ENCODE measurements at places on chromosomes 13 and 19. TPM values are rescaled to one million over a fixed set of nuclear protein-coding genes. Genes with fewer than 3 reads are reported as not detected.

DCT gene
- 0.43 TPM for total RNA-seq

ACER1 gene
- not detected for total RNA-seq

VSTM1 gene
- total RNA-seq, result not detected

HMGB1 gene
- 735 TPM for total RNA-seq

FBN3 gene
- total RNA-seq, result 12.8 TPM

NAA16 gene
- 43.0 TPM for total RNA-seq

AP1M2 gene
- not detected for total RNA-seq

CLC gene
- total RNA-seq, result not detected

GRCh38 chr13:42102961-42103865 lies 54.8 kb downstream of the DGKH start:
- peaks cover 7% of the 10 kb centered on the region for H3K36me3 ChIP-seq
- DNase-seq, result no peak
- H3K4me1 ChIP-seq, result peaks cover 23% of the 10 kb centered on the region
- H3K4me3 ChIP-seq, result no peak overlapping the region
- H3K27ac ChIP-seq, result no peak overlapping the region

GRCh38 chr13:20360041-20360491 lies 127.9 kb upstream of the GJB6 start:
- DNase-seq, result no peak
- no peaks in the 10 kb centered on the region for H3K27me3 ChIP-seq
- no peaks in the 10 kb centered on the region for H3K36me3 ChIP-seq
- no peak overlapping the region for H3K27ac ChIP-seq
- H3K4me3 ChIP-seq, result no peak overlapping the region

- peaks cover 4% of the 10 kb centered on the region for H3K27me3 ChIP-seq
- no peak overlapping the region for H3K27ac ChIP-seq
- H3K4me3 ChIP-seq, result no peak overlapping the region
- H3K4me1 ChIP-seq, result peaks cover 8% of the 10 kb centered on the region
- DNase-seq, result no peak
- no peaks in the 10 kb centered on the region for H3K36me3 ChIP-seq
These were observed 1.8 kb downstream of the TNFAIP8L1 start for GRCh38 chr19:4641132-4641531.

DNA sequence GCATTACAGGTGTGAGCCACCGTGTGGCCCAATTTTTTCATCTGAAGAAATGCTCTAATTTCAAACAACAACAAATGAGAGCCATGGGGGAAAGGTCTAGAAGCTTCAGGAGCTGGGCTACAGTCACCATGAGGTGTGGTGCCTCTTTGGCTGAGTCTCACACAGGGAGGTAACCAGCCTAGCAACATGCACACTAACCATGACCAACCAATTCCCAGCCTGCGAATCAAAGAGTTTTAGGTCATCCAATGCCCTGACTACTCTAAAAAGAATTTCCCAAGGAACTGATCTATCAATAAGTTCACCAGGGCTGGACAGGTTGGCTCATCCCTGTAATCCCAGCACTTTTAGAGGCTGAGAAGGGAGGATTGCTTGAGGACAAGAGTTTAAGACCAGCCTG lies 29.9 kb downstream of the PBX4 start:
- DNase-seq, result no peak
- H3K4me1 ChIP-seq, result peaks cover 7% of the 10 kb centered on the region
- H3K4me3 ChIP-seq, result no peak overlapping the region
- H3K27ac ChIP-seq, result no peak overlapping the region

DNA sequence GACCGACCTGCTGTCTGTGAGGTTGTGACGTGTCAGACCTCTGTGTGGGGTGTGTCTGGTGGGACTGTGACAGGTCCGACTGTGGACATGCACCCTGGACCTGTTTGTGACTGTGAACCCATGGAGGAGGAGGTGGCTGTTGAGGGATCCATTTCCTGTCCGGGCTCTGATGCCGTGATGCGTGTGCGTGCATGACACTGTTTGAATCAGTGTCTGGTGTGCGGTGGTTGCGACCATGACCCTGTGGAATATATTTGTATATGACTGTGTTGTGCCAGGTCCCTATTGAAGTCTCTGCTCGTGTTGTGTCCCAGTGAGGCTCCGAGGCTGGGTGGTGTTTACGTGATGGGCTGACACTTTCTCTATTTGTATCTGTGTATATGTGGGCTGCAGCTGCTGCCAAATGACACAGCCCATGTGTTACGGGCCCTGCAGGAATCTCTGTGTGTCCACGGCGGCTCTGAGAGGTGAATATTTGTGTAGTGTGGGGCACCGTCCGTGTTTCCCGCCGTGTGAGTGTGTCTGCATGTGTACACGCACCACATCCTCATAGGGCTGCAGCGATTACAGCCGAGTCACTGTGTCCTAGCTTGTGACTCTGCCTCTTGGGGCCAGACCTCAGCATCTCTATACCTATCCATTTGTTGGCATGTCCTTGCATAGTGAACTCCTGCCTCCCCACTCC lies 18.3 kb downstream of the CCDC97 start:
- no peak for DNase-seq
- H3K4me1 ChIP-seq, result peaks cover 39% of the 10 kb centered on the region
- no peak overlapping the region for H3K27ac ChIP-seq
- peaks cover 36% of the 10 kb centered on the region for H3K27me3 ChIP-seq
- H3K4me3 ChIP-seq, result peak overlapping the region; percentile 65

- no peaks in the 10 kb centered on the region for H3K4me1 ChIP-seq
- H3K27ac ChIP-seq, result no peak overlapping the region
- no peaks in the 10 kb centered on the region for H3K36me3 ChIP-seq
- H3K27me3 ChIP-seq, result no peaks in the 10 kb centered on the region
- no peak for DNase-seq
These were observed 532.4 kb upstream of the SGCG start for GRCh38 chr13:22648320-22648801.

DNA sequence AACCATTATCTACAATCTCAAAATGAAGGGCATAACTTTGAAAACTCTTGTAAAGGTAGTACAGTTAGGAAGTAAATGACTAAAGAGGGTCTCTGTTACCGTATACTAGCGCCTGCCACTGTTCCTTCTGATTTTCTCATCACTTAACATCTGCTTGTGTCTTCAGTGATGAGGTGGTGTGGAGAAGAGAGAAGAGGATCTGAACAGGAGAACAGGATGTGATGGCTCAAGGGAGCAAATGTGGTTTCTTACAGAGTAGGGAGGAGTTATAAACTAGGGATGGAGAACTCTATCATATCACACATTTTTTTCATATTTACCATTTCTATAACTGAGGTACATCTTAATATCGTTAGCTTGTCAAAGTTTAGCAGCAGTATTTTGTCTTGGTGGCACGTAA lies 1.1 kb downstream of the KCTD4 start:
- H3K36me3 ChIP-seq, result peaks cover 2% of the 10 kb centered on the region
- DNase-seq, result no peak
- H3K4me3 ChIP-seq, result no peak overlapping the region
- no peaks in the 10 kb centered on the region for H3K4me1 ChIP-seq
- H3K27me3 ChIP-seq, result no peaks in the 10 kb centered on the region
- H3K27ac ChIP-seq, result no peak overlapping the region

- peak within 1 kb of the TSS; percentile 82 for H3K4me3 ChIP-seq
- peak; percentile 22 for DNase-seq
- peaks cover 22% of the 10 kb centered on the region for H3K27me3 ChIP-seq
These were observed at the start of gene GRK1 for GRCh38 chr13:113666951-113667701. GRK1 (plus strand) TSS chr13:113667219; CDS start chr13:113667387, 168 bp downstream.

DNA sequence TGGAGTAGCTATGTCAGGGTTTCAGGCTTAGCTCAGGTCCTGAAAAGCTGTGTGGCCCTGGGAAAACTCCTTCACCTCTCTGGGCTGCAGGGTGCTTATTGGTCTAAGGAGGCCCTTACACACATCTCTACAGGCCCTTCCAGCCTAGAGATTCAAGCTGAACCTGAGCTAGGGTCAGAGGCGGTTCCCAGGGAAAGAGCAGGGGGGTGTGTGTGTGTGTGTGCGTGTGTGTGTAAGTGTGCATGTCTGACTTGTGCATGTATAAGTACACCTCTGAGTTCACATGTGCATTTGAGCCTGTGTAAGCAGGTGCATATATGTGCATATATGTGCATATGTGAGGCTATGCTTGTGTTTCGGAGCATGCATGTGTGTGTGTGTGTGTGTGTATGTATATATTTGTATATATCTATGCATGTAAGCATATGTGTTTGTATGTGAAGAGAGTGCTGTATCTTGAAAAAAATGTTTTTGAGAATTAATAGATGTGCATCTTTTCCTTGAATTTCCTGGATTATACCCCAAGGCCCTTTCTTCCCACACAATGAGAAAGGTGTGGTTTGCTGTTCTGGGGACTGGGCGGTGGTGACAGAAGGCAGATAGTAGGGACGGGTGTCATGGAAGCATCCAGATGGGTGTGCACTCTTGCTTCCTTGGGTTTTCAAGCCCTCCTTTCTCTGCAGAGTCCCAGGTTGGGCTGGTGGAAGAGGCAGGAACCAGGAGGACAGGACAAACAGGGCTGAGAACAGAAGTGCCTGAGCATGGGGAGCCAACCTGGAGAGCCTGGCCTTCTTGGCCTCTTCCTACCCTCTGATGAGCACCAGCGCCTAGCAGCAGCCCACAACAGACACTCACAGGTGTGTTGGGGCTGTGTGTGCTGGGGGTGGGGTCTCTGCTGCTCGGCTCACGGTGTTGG lies 150.3 kb upstream of the TSHZ3 start:
- H3K4me3 ChIP-seq, result no peak overlapping the region
- peaks cover 4% of the 10 kb centered on the region for H3K27me3 ChIP-seq
- no peaks in the 10 kb centered on the region for H3K36me3 ChIP-seq
- no peak for DNase-seq
- H3K4me1 ChIP-seq, result no peaks in the 10 kb centered on the region

DNA sequence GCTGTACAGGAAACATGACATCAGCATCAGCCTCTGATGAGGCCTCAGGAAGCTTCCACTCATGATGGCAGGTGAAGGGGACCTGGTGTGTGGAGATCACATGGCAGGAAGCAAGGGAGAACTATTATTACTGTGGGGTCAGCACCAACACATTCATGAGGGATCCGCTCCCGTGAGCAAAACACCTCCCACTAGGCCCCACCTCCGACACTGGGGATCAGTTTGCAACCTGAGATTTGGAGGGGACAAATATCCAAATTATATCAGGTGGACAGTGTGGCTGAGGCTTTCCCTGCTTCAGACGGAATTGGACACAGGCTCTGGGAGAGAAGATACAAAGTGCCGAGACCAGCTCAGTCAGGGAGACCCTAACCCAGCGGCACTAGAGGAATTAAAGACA lies 5.7 kb upstream of the ZNF792 start:
- no peak for DNase-seq
- no peak overlapping the region for H3K27ac ChIP-seq
- H3K36me3 ChIP-seq, result peaks cover 2% of the 10 kb centered on the region

- peaks cover 4% of the 10 kb centered on the region for H3K27me3 ChIP-seq
- DNase-seq, result no peak
- H3K27ac ChIP-seq, result no peak overlapping the region
These were observed 204.4 kb downstream of the MZT1 start for GRCh38 chr13:72523049-72523448.

DNA sequence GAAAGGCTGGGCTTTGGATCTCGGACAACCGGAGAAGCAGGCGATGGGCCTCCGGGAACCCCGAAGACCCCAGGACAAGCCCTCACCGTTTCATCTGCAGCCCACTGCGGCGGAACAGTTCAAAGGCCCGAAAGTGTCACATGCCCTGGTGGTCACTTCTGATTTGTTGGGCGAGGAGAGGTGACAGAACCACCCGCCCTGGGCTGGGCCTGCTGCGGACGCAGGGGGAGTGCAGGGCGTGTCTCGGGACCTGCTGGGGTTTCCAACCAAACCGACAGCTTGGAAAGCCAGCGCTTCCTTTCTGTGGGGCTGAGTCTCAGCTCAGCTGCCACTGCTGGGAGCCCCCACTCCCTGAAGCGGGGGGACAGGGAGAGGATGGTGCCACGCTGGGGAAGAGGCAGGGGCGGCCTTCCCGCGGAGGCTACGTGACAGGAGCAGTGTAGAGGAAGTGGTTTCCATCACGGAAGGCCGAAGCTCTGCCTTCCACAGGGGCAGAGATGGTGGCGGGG lies 22.8 kb upstream of the ZBTB7A start:
- H3K36me3 ChIP-seq, result no peaks in the 10 kb centered on the region
- no peaks in the 10 kb centered on the region for H3K4me1 ChIP-seq
- no peak for DNase-seq
- no peaks in the 10 kb centered on the region for H3K27me3 ChIP-seq
- no peak overlapping the region for H3K27ac ChIP-seq

DNA sequence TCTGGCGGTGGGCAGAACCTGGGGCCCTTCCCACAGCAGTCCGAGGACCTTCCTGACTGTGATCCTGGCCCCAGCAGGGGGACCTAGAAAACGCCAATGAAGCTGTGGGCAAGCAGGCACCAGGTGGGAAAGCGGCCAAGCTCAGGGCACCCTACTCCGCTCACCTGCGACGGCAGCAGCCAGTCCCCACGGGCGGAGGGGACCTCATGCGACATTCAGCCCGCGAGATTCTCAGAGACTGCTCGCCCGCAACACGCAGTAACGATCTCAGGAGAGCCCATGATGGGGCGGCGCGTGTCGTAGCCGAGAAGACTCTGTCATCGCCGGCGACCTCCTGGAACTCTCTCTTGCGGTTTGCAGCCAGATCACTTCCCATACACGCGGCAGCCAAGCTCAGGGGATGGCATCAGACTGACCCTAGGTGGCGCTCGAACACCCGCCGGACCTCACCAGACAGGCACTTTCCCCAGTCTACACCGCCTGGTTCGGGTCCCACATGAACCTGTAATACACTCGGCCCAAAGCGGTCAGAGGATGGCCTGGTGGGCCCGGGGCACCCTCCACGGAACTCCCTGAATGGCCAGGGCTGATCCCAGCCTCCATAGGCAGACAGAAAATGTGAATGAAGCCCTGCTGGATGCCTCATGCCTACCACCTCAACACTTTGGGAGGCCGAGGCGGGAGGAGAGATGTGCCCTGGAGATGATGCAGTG lies 26.5 kb downstream of the MAN2B1 start:
- peaks cover 4% of the 10 kb centered on the region for H3K27me3 ChIP-seq
- peaks cover 6% of the 10 kb centered on the region for H3K4me1 ChIP-seq
- H3K36me3 ChIP-seq, result peaks cover 8% of the 10 kb centered on the region
- H3K4me3 ChIP-seq, result peak overlapping the region; percentile 42

DNA sequence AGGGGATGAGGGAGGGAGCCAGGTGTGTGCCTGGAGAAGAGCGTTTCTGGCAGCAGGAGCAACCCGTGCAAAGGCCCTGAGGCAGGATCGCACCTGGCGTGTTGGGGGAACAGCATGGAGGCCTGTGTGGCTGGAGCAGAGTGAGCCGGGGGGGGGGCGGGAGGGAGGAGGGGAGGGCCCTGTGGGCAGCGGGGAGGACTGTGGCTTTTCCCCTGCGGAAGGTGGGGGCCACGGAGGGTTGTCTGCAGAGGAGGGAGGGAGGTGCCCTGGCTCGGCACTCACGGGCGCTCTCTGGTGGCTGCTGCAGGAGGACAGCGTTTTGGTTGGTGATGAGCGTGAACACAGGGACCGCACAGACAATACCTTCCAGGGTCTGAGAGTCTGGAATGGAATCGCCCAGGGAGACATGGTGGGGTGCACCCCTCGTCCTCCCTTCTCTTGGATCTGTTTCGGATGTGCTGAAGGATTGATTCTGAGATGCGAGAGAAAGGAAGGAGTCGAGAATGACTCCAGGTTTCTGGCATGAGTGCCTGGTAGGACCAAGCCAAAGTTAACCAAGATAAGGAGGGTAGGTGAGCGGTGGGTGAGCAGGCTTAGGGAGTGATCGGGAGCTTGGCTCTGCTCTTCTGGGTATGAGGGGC lies 6.5 kb downstream of the RAB11B start:
- H3K36me3 ChIP-seq, result no peaks in the 10 kb centered on the region
- H3K4me3 ChIP-seq, result peak overlapping the region; percentile 11
- no peaks in the 10 kb centered on the region for H3K27me3 ChIP-seq
